ENCODE measurements at places on chromosomes 2 and 18. TPM values are rescaled to one million over a fixed set of nuclear protein-coding genes. Genes with fewer than 3 reads are reported as not detected.

The REG3A gene
- total RNA-seq: not detected

The SYT4 gene
- 347 TPM for total RNA-seq

The IL36G gene
- not detected for total RNA-seq

The SCN9A gene
- 9.1 TPM for total RNA-seq

The RBM43 gene
- 0.31 TPM for total RNA-seq
